ENCODE measurements at places on chromosomes 3 and 15. TPM values are rescaled to one million over a fixed set of nuclear protein-coding genes. Genes with fewer than 3 reads are reported as not detected.

The ADGRG7 gene
- not detected for total RNA-seq

The MLF1 gene
- 11.9 TPM for total RNA-seq

The GABRA5 gene
- total RNA-seq: not detected

The GPR176 gene
- 103 TPM for total RNA-seq

The SPATA16 gene
- not detected for total RNA-seq

The RPS17 gene
- 1,497 TPM for total RNA-seq

The IGSF10 gene
- total RNA-seq: 1.3 TPM

The C3orf70 gene
- 0.87 TPM for total RNA-seq

The ACAD9 gene
- 59.5 TPM for total RNA-seq

The ICE2 gene
- 36.2 TPM for total RNA-seq

The FGF12 gene
- total RNA-seq: not detected

The SNX22 gene
- 0.50 TPM for total RNA-seq

The LRRC34 gene
- 7.9 TPM for total RNA-seq

The DUOXA2 gene
- not detected for total RNA-seq

The ACVR2B gene
- 1.8 TPM for total RNA-seq

The ADAMTSL3 gene
- 1.2 TPM for total RNA-seq

The THRB gene
- total RNA-seq: 2.0 TPM

The GLDN gene
- 127 TPM for total RNA-seq

The GP9 gene
- not detected for total RNA-seq

The TMED3 gene
- 121 TPM for total RNA-seq

The CHRFAM7A gene
- total RNA-seq: 0.17 TPM

The SI gene
- not detected for total RNA-seq

The ACP3 gene
- total RNA-seq: 0.99 TPM

The PPARG gene
- 45.4 TPM for total RNA-seq

The ACAN gene
- under 0.01 TPM for total RNA-seq

The LRRC2 gene
- total RNA-seq: under 0.01 TPM

The IL16 gene
- total RNA-seq: 6.1 TPM

The SLC24A5 gene
- not detected for total RNA-seq

The C2CD4A gene
- not detected for total RNA-seq

The MITF gene
- total RNA-seq: 30.1 TPM

The PLS1 gene
- 0.33 TPM for total RNA-seq

The SLC22A14 gene
- total RNA-seq: 0.15 TPM

The PRICKLE2 gene
- 42.8 TPM for total RNA-seq

The CD200 gene
- not detected for total RNA-seq

The DUOX1 gene
- total RNA-seq: under 0.01 TPM

The GOLGA8Q gene
- 1.5 TPM for total RNA-seq
